ENCODE measurements at places on chromosomes 12 and 14.
A peak's percentile ranks its signal among the peaks of the same experiment; 100 is the strongest.

GRCh38 chr12:116717466-116718437 is 20.1 kb downstream of the SPRING1 start:
- DNase-seq, result no peak

DNA sequence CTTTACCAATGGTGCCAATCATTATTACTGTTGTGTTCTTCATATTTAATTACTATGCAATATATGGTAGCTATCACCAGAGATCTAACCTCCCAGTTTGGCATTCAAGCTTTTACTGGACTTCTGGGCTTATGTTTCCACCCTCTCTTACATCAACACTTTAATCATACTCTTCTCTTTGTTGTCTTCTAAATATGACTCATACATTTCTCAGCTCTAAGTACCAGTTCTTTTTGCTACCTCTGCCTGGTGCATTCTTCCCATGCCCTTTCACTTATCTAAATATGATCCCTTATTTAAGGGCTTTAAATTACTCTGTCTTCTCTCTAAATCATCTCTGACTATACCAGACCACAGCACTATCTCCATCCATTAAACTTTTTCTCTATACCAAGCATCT is 246.1 kb upstream of the CCDC196 start:
- no peak for DNase-seq

DNA sequence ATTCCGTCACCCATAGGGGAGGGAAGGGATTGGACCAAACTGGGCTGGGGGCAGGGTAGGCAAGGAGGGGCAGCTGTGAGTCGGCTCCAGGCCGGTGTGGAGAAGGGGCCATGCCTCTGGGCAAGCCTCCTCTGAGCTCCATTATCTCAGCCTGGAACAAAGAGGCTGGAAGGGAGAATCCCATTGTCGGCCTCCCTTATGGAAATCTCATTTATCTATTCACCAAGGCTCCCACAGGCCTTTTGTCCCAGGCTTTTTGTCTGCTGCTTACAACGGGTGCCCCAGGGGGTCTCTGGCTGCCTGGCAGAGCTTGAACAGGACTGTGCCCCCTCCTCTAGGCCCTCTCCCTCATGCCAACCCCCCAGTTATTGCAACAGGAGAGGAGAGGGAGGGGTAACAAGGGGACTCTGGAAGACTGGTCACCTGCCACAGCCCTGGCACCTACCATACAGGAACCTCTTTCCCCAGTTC is 19.5 kb downstream of the FIGNL2 start:
- no peak for DNase-seq

DNA sequence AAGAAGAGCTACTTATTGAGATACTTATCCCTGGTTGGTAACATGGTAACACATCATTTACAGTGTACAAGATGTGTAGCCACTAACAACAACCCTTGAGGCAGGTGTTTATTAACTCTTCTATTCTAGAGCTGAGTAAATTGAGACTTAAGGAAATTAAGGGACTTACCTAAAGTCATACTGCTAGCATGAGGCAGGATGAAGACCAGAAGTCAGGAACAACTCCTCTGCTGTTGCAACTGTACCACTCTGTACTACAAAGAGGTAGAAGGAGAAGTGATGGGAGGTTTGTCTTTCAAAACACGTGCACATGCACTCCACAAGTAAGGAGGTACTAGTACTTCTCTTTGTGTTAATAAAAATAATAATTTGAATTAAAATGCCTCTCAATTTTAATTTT is 79.9 kb downstream of the LLPH start:
- DNase-seq, result no peak

- no peak for DNase-seq
Measured at GRCh38 chr14:59481871-59482540, 2.2 kb downstream of the L3HYPDH start.

- DNase-seq, result no peak
Measured at GRCh38 chr12:122399254-122399591, 23.2 kb downstream of the CLIP1 start.

- DNase-seq, result no peak
Measured at GRCh38 chr14:69896080-69896479, 16.9 kb downstream of the SMOC1 start.

DNA sequence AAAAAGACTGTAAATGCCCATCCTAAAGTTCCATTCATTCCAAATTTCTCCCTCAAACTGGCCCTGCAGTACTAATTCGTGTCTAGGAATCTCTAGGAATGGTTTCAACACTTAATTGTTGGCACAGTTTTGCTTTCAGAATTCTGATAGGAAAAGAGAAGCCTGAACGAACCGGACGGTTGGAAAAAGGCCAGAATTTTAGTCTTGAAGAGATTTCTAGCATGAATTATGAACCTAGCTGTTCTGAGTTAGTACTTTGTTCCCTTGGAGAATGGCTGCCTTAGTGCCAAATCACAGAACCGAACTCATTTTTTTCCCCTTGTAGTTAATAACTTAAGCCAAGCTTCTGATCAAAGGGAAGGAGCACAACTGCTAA is 262.6 kb downstream of the ADAMTS20 start:
- DNase-seq, result no peak

- peak; percentile 3 for DNase-seq
Measured at GRCh38 chr12:78886719-78887407, 22.3 kb downstream of the SYT1 start.

GRCh38 chr14:67059596-67059995 is 129.6 kb upstream of the GARIN2 start:
- DNase-seq, result no peak

DNA sequence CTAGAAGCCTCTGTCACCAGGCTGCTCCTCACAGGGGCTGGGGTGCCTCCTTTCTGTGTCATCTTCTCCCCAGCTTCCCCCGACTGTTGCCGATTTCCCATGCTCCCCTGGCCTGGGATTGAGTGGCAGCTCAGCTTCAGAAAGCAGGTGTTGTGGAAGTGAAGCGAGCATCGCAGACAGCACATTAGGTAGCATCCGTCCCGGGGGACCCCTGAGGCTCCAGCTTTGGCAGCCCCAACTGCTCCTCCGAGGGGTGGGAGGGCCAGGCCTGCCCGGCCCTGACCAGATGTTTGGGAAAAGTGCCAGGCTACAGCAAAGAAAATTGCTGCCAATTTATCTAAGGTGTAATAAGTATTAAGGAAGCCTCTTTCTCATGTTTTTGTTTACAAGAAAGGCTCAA is 1045.6 kb downstream of the BCL11B start:
- DNase-seq, result no peak

GRCh38 chr12:80490329-80490728 is 46.3 kb downstream of the PTPRQ start:
- no peak for DNase-seq

DNA sequence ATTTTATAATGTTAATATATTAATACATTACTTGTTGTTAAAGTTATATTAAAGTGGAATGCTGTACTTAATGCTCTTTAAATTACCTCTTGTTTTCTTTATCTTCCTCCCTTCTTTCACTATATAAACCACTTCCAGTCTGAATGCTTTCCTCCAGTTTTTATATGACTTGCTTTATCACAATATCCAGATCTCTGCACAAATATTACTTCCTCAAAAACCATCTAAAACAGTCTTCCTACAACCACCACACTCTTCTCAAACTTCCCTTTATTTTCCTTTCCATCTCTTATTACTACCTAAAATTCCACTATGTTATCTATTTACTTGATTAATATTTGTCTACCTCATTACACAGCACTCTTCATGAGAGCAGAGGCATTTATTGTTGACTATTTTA is 956.6 kb downstream of the LRFN5 start:
- no peak for DNase-seq

DNA sequence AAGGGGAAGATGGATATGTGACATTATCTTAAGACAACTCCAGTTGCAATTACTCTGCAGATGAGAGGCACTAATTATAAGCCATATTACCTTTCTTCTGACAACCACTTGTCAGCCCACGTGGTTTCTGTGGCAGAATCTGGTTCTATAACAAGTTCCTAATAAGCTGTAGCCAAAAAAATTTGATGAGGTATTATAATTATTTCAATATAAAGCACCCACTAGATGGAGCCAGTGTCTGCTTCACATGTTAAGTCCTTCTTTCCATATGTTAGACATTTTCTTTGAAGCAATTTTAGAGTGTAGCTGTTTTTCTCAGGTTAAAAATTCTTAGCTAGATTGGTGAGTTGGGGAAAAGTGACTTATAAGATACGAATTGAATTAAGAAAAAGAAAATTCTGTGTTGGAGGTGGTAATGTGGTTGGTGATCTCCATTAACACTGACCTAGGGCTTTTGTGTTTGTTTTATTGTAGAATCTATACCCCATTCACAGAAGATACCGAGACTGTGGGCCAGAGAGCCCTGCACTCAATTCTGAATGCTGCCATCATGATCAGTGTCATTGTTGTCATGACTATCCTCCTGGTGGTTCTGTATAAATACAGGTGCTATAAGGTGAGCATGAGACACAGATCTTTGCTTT is 36.9 kb downstream of the PSEN1 start:
- DNase-seq, result no peak

GRCh38 chr12:116263844-116264243 is 13.6 kb downstream of the MED13L start:
- DNase-seq, result no peak

- no peak for DNase-seq
Measured at GRCh38 chr12:88266806-88267360, 124.8 kb downstream of the TMTC3 start.

GRCh38 chr12:42589465-42590329 is at the start of gene PRICKLE1:
TSS of gene PRICKLE1 (minus strand) at chr12:42589746. CDS start at chr12:42472516, 117,230 bp downstream.
- DNase-seq, result peak; percentile 46

DNA sequence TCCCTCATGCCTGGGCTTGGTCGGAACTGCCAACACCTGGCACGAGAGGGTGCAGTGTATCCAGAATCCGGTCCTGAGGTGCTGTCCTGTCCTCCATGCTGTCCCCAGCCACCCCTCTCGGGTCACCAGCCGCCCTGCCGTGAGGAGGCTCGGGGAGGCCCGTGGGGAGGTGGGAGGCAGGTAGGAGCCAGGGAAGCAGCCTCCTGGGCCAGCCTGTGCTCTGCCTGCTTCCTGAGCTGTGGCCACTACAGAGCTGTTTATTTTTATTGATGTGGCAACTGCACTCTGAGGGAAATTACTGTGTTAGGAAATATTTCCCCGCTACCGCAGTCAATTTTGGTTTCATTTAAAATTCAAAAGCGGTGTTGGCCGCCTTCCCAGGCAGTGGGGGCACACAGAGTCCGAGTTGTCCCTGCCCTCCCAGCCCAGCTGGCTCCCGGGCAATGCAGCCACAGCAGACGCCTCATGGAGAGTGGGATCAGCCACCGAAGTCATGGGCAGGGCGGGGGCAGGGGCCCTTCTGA is 18.3 kb downstream of the NOC4L start:
- DNase-seq, result peak; percentile 16

GRCh38 chr14:29937116-29937515 is 9.5 kb upstream of the PRKD1 start:
- DNase-seq, result no peak

DNA sequence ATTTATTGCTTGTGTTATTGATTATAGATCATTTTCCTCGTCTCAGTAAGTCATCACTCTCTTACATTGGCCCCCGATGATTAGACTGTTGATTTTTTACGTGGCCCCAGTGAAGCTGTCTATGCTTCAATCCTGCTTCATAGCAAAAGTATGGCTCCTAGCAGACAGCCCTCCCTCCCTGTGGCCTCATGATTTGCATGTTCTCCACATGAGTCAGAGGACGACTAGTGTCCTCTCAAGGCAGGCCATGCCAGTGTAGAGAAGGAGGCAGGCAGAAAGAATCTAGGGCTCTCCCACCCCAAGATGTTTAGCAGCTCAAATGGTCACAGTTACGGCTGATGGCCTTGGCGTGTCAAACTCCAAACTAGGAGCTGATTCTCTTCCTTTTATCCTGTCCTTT is 59.6 kb downstream of the FIGNL2 start:
- DNase-seq, result no peak

DNA sequence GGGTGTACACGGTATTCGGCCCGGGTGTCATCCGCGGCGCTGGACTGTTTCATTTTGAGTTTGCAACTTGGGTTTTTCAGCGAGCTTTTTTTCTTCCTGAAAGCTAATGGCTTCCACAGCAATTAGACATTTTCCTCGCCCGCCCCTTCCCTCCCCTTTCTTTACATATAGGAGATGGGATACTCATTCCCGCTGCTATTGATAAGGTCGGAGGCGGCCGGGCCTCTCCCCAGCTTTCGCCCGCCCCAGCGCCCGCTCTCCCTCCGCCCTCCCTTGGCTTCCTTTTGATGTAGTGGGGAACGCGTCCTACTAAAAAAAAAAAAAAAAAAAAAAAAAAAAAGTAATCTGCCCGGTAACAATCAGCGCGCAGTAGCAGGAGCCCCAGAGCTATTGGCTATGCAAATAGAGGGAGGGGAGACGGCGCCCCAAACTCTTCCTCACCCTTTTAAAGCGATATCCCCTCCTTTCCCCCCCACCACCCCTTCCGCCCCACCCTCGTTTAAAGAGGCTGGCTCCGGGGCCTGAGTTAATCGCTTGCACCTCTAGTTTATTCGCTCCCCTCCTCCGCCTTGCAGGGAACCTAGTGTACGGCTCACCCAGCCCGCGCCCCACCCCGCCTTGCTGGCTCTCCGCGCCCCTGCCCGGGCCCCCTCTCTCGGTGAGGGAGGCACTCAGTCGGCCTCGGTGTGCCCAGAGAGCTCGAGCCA is 1.7 kb upstream of the CCND2 start:
- DNase-seq, result no peak

DNA sequence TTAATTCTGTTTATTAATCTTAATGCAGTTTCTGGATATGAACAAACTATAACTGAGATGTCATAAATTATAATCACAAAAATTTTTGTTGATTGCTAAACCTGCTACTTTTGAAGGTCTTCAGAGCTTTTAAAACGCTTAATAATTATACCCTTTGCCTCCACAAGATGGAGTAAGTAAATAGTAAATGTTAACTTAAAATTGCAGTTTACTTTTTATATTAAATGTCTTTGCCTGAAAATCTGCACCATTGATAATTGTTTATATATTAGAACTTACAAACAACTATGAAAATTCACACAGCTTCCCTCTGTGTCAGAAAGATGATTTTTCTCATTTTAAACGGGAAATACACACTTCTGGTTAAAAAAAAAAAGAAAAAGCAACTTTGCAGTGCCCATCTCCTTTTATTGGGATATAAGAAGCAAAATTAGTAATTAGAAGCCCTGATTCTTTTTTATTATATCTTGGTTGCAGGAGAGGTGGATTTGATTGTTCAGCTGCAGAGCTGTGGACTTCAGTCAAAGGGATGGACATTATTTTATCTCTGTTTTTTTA is 35.6 kb downstream of the SCFD1 start:
- DNase-seq, result no peak

DNA sequence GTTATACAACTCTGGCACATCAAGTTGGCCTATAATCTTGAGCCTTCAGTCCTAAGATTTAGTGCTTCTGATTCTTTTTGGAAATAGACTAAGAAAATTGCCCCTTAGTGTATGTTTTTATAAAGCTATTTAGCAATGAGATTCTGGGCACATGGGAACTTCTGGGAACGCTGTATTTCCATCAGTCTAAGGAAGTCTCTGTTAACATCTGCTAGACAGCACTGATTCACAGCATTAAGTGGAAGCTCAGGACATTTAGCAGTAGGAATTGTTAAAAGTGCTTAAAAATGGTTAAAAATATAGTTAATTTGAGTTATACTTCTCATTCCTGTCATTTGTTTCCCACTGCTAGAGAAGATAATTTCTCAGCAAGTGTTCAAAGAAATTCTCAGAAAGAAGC is 579.1 kb downstream of the SLC16A7 start:
- DNase-seq, result no peak
